ENCODE measurements at places on chromosomes 2 and 18.

- no peak overlapping the region for H3K4me3 ChIP-seq
- H3K27ac ChIP-seq = no peak overlapping the region
- H3K36me3 ChIP-seq = no peaks in the 10 kb centered on the region
- no peaks in the 10 kb centered on the region for H3K27me3 ChIP-seq
- no peaks in the 10 kb centered on the region for H3K4me1 ChIP-seq
Measured at GRCh38 chr2:151577116-151577515, 157.2 kb downstream of the NEB start.

DNA sequence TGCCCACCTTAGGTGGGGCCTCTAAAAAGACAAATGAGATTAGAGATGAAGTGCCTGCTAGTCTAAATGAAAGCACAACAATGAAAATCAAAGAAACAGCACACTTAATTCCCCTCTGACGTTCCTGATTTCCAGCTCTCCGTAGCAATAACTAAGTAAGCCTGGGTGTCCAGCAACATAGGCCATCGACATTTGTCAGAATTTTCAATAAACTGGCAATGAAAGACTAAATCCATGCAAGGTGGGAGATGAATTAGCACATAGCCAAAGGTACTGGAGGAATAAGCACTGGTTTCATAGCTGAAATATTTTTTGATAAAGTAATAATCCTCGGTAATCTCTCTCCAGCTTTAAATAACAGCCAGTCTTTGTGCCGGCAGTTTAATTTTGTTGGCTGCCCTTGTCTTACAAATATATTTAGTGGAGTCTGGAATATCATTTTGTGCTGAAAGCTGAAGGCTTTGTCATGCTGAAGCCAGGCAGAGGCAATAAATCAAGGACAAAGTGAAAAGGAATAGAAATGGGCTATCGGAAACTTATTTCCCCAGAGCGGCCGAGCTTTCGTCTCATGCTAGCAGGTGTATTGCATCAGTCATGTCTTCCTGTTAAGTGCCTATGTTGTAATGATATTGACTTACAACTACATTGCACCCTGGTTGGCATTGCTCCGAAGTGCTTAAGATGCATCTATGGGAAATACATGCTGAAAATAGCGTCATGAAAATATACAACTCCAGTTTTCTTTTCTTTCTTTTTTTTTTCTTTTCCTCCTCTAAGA is 790.1 kb downstream of the CNTNAP5 start:
- no peaks in the 10 kb centered on the region for H3K27me3 ChIP-seq
- no peak for DNase-seq
- no peak overlapping the region for H3K4me3 ChIP-seq
- H3K27ac ChIP-seq = no peak overlapping the region
- H3K36me3 ChIP-seq = no peaks in the 10 kb centered on the region
- no peaks in the 10 kb centered on the region for H3K4me1 ChIP-seq

DNA sequence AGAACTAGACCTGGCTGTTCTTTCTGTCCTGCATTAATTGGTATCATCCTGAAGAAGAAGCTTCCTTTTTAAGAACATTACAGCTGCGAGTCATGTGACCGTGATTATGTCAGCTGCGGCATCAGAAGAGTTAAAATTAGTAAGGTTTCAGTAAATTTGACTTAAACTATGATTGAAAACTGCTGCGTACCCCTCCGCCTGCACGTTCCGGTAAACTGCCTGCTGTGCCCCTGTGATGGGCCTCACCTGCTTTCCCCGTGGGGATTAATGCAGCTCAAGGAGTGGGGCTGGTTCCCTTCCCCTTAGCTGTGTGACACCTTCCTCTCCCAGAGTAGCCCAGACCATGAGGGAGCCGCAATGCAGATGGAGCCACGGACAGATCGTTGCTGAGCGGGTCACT is 36.1 kb upstream of the MYO3B start:
- H3K27ac ChIP-seq = no peak overlapping the region
- DNase-seq = no peak
- H3K36me3 ChIP-seq = no peaks in the 10 kb centered on the region
- H3K4me1 ChIP-seq = no peaks in the 10 kb centered on the region
- H3K27me3 ChIP-seq = no peaks in the 10 kb centered on the region

GRCh38 chr2:218043701-218044109 is 25.3 kb upstream of the RUFY4 start:
- H3K36me3 ChIP-seq = no peaks in the 10 kb centered on the region
- no peak overlapping the region for H3K27ac ChIP-seq
- DNase-seq = no peak
- H3K4me3 ChIP-seq = no peak overlapping the region
- H3K4me1 ChIP-seq = no peaks in the 10 kb centered on the region

DNA sequence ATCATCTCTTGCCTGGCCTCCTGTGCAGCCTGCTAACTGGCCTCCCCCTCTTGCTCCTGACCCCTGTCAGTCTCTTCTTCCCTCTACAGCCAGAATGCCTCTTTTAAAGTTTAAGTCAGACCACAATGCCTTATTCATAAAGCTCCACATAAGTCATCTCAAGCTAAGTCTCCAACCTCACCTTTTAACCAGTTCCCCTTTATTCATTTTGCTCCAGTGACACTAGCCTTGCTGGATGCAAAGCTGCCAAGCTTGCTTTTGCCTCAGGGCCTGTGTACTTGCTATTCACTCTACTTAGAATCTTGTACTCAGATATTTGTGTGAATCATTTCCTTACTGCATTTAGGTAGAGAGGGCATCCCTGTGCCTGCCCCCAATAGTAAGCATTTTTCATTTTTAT is 180.9 kb downstream of the PDE1A start:
- H3K36me3 ChIP-seq = no peaks in the 10 kb centered on the region
- no peak for DNase-seq
- H3K4me1 ChIP-seq = peaks cover 4% of the 10 kb centered on the region
- no peaks in the 10 kb centered on the region for H3K27me3 ChIP-seq
- no peak overlapping the region for H3K4me3 ChIP-seq
- no peak overlapping the region for H3K27ac ChIP-seq

GRCh38 chr2:239274391-239275043 is 126.3 kb downstream of the HDAC4 start:
- H3K4me3 ChIP-seq = no peak overlapping the region
- H3K4me1 ChIP-seq = 0 out of 2 replicates have a peak, but pooled peaks cover 3% of the 10 kb centered on the region
- no peaks in the 10 kb centered on the region for H3K27me3 ChIP-seq
- H3K36me3 ChIP-seq = no peaks in the 10 kb centered on the region

DNA sequence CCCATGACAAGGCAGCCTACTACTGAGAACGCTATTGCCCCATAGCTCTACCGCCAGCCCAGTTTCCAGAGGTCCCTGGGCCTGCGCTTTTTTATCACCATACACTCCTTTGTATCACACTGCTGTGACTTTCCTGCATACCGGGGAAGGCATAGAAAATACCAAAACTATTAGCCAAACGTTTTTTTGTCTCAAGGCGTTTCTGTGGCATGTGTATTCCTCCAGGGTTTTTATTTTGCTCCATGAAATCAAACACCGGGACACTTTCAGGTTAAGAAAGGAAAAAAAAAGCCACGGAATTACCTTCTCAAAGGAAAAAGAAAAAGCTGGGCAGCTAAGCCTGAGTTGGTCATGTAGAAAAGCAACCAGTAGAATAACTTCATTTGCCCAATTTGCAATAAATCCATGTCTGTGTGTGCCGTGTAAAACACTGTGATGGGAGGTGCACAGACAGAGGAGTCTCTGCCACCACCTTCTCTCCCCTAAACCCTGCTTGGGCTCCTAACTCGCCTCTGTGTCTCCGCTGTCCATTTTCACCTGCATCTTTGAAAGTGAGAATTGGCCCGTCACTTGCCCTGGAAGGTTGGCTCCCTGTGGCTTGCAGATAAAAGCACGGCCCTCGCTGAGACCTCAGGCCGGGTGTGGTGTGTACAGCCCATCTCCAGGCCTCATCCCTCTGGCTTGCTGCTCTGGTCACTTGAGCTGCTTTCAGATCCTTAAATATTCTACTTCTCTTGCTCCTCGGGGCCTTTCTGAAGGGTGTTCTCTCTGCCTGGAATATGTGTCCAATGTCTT is 1.7 kb downstream of the AMER3 start:
- peaks cover 22% of the 10 kb centered on the region for H3K27me3 ChIP-seq
- DNase-seq = no peak
- H3K4me1 ChIP-seq = no peaks in the 10 kb centered on the region
- no peak overlapping the region for H3K27ac ChIP-seq

GRCh38 chr2:67619204-67619603 is 222.1 kb downstream of the ETAA1 start:
- H3K4me1 ChIP-seq = no peaks in the 10 kb centered on the region
- no peaks in the 10 kb centered on the region for H3K27me3 ChIP-seq
- H3K4me3 ChIP-seq = no peak overlapping the region
- no peak for DNase-seq

- no peaks in the 10 kb centered on the region for H3K36me3 ChIP-seq
- peak; percentile 88 for DNase-seq
- H3K27me3 ChIP-seq = no peaks in the 10 kb centered on the region
- no peak overlapping the region for H3K27ac ChIP-seq
- H3K4me3 ChIP-seq = no peak overlapping the region
- H3K4me1 ChIP-seq = no peaks in the 10 kb centered on the region
Measured at GRCh38 chr2:51795248-51795888, 763.4 kb upstream of the NRXN1 start.

DNA sequence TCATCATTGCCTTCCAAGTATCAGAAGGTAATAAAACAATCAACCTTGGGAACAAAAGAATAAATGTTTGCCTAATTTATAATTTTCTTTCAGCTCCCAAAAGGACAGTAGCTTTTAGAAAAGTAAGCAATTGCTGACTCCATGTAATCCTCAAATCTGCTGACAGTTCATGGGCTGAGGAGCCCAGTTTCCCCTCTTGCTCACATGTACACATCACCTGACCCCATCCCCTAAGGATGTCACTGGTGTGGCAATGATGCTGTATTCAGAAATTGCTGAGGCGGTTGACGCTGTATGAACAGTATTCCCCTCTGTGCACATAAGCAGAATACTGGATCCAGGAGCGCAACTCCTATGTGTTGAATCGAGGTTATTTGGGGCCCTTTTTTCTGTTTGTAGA is 56.1 kb upstream of the LYPD1 start:
- no peaks in the 10 kb centered on the region for H3K36me3 ChIP-seq
- no peak overlapping the region for H3K27ac ChIP-seq
- H3K4me3 ChIP-seq = no peak overlapping the region
- DNase-seq = no peak

GRCh38 chr2:229930656-229931055 is 8.4 kb downstream of the FBXO36 start:
- H3K27ac ChIP-seq = no peak overlapping the region
- H3K36me3 ChIP-seq = no peaks in the 10 kb centered on the region
- no peak overlapping the region for H3K4me3 ChIP-seq
- no peaks in the 10 kb centered on the region for H3K27me3 ChIP-seq
- H3K4me1 ChIP-seq = no peaks in the 10 kb centered on the region

- peak; percentile 43 for DNase-seq
- no peaks in the 10 kb centered on the region for H3K4me1 ChIP-seq
- H3K36me3 ChIP-seq = no peaks in the 10 kb centered on the region
Measured at GRCh38 chr2:164061129-164061746, 325.4 kb upstream of the FIGN start.

- no peaks in the 10 kb centered on the region for H3K27me3 ChIP-seq
- no peak overlapping the region for H3K4me3 ChIP-seq
- H3K4me1 ChIP-seq = peaks cover 4% of the 10 kb centered on the region
- no peaks in the 10 kb centered on the region for H3K36me3 ChIP-seq
- no peak overlapping the region for H3K27ac ChIP-seq
Measured at GRCh38 chr2:217289907-217290280, 430.0 kb upstream of the TNP1 start.

DNA sequence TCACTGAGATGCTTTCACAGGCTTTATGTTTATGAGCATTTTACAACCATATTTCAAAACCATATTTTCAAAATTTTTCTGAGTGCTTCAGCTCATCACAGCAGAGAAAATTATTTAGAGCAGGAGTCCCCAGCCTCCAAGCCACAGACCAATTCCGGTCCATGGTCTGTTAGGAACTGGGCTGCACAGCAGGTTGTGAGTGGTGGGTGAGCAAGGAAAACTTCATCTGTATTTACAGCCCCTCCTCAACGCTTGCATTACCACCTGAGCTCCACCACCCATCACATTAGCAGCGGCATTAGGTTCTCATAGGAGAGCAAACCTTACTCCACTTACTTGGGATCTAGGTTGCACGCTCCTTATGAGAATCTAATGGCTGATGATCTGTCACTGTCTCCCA is 165.6 kb downstream of the SEPTIN10 start:
- no peaks in the 10 kb centered on the region for H3K36me3 ChIP-seq
- H3K4me3 ChIP-seq = no peak overlapping the region
- DNase-seq = no peak
- H3K27ac ChIP-seq = no peak overlapping the region

- H3K36me3 ChIP-seq = no peaks in the 10 kb centered on the region
- no peak for DNase-seq
- no peak overlapping the region for H3K27ac ChIP-seq
- no peak overlapping the region for H3K4me3 ChIP-seq
- no peaks in the 10 kb centered on the region for H3K27me3 ChIP-seq
Measured at GRCh38 chr2:99619151-99619550, 129.3 kb upstream of the REV1 start.

DNA sequence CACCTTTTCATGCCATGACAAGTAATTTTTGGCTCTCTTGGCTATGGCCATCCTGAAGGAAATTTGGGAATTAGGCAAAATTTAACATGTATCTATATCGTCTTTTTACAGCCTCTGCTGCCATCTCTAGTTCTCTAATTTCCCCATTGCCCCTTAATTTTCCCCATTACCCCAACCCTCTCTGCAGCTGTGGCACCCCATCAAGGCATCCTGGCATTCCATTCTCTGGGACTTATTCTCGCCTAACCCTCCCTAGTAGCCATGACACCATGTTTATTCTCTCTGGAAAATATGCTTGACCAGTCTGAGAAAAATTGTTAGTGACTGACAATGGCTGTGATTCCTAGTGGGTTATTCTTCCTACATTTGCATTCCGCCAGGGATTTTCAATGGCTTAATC is 43.9 kb upstream of the GLS start:
- no peak for DNase-seq
- no peaks in the 10 kb centered on the region for H3K36me3 ChIP-seq
- H3K27ac ChIP-seq = no peak overlapping the region
- H3K4me1 ChIP-seq = no peaks in the 10 kb centered on the region
- no peaks in the 10 kb centered on the region for H3K27me3 ChIP-seq
- no peak overlapping the region for H3K4me3 ChIP-seq

DNA sequence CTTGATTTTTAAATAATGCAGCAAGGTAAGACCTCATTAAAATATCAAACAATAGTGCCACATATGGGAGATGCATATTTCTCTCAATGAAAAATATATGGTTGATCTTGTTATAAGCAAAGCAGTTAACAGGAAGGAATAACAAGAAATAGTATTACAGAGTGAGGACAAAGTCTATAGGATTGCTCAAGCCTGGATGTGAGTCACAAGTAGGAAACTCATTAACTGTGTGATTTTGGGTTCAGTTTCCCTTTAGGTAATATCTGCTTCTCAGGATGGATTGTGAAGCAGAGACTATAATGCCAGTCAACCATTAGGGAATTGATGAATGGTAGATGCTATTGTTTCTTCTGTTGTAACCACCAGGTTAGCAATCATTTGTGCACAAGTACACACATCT is 42.9 kb upstream of the SPHKAP start:
- H3K4me3 ChIP-seq = no peak overlapping the region
- H3K27me3 ChIP-seq = no peaks in the 10 kb centered on the region
- no peaks in the 10 kb centered on the region for H3K36me3 ChIP-seq

GRCh38 chr2:5360081-5360480 is 332.1 kb upstream of the SOX11 start:
- no peak for DNase-seq
- H3K4me3 ChIP-seq = no peak overlapping the region
- H3K27me3 ChIP-seq = no peaks in the 10 kb centered on the region

- no peak overlapping the region for H3K4me3 ChIP-seq
- DNase-seq = no peak
- no peaks in the 10 kb centered on the region for H3K36me3 ChIP-seq
Measured at GRCh38 chr18:50590593-50590992, 30.7 kb downstream of the MAPK4 start.

- no peak overlapping the region for H3K4me3 ChIP-seq
- no peaks in the 10 kb centered on the region for H3K27me3 ChIP-seq
- no peaks in the 10 kb centered on the region for H3K36me3 ChIP-seq
- DNase-seq = no peak
Measured at GRCh38 chr2:66851449-66851872, 416.5 kb downstream of the MEIS1 start.

Data from H1 (cell line).